Kidney capillary endothelial cell (primary cell): ENCODE measurements at places on chromosomes 2 and 18.

DNA sequence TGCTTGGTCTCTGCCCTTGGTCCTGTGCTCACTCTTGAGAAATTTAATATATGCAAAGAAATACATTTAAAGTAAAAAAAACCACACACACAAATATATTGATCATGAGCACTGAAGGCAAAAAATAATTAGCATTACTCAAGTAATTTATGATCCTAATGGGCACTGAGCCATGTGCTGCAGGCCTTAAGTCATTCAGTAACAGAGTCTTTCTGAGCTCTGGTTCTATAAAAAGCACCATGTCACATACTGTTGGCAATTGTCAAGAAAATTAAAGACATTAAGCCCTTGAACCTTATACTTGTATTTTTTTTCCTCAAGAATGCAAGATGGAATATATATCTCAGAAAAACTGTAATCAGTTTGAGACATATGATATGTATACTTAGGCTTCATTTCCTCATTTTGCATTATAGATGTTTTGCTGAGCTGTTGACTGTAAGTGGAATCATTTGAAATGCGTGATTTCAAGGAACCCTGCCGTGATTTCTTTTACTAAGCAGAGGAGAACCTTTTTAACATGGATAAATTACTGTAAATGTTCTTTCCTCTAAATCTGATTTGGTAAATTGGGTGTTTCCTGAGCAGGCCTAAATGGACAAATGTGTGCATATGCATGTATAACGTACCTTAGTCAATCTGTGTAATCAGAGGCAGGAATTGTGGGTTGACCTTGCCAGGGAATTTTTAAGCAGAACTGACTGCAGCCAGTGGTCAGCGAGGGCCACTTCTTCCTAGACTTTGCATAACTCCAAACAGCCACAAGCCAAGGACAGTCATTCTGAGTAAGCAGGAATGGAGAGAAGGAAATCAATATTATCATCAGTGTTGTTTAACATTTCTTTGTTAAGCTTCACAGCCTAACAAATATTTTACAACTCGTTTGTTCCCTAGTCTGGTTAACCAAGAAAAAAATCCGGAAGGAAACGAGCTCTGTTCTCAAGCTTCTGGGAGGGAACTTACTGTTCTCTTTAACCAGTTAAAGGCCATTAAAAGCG, 191.5 kb upstream of the ATP5MC3 start:
- no peak for DNase-seq

- peak; percentile 10 for DNase-seq
Observed at GRCh38 chr2:68466361-68466777, 725 bp downstream of the FBXO48 start.

GRCh38 chr2:21489080-21489479, 365.3 kb downstream of the TDRD15 start:
- no peak for DNase-seq

DNA sequence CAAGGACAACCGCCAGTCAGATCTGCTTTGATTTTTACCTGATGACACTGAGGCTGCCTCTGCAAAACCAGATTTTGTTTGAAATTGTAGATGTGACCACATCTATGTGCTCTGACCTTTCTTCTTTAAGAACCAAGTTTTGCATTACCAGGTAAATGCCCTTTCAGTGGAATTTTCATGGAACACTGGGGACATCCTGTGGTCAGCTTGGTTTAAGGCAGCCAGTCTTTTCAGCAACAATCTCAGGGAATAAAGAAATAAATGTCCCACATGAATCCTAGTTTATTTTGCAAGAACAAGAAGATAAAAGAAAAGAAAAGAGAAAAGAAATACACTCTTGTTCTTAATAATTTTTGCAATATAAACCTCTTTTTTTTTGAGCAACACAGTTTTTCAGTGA, 90.6 kb downstream of the POU3F3 start:
- no peak for DNase-seq

DNA sequence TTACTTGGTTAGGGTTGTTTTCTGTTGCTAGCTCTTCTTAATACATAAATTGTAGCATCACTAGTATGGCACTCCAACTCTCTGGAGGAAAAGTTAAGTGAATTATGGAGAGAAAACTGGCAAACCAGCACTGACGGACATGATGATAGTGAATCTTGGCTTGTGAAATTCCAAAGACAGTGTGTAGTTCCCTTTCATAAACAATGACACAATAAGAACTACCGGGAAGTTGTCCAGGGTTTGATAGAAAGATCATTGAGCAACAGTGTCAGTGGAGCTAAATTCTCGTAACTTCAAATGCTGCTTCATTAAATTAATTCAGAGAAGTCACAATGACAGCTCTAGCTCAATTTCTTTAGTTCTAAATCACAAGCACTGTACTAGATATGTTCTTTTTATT, 66.5 kb downstream of the RIT2 start:
- no peak for DNase-seq

DNA sequence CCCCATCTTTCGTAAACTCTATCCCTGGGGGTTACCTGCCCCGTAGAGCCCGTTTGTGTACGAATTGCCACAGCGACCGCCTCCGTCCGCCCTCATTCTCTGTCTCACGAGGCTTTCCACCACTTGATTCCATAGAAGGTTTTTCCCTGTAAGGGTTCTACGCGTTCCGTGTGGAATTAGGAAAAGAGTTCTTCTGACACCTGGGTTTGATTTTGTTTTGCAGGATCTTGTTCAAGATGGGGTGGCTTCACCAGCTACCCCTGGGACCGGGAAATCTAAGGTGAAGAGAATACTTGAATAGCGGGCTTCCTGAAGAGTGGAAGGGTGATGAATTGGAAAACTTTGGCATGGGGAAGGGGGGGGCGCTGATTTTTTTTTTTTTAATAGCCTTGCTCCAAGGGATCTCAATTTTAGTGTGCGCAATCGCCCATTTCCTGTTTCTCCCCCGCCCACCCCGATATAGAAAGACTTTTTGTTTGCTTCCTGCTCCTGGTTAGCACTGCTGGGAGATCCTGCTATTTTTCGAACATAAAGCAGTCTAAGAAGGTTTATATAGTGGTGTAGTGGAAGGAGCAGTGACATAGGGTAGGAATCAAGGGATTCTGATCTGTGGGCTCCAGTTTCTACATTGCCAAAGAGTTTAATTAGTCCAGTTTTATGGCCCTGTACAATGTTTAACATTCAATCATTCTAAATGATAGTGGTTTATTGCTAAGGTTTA, 564 bp downstream of the GCC2 start:
- peak; percentile 26 for DNase-seq

DNA sequence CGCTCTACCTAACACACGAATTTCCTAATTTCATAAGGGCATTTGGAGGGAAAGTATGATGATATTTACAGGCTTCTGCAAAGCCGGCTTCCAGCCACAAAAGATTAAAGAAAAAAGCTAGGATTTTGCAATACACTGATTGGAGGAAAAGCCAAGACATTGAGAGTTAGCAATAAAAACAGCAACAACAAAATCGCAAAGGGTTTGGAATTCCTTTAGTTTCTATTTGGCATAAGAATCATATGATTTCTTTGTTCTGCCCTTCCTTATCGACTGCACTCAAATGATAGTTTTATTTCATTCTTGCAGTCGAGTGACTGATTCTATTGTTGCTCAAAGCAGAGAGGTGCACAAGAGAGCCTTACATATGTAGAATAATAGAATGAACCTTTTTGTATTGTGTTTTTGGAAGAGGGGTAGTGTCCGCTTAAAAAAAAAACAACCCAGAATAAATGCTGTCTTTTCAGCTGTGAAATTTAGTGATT, 3.9 kb upstream of the ZNF532 start:
- no peak for DNase-seq

DNA sequence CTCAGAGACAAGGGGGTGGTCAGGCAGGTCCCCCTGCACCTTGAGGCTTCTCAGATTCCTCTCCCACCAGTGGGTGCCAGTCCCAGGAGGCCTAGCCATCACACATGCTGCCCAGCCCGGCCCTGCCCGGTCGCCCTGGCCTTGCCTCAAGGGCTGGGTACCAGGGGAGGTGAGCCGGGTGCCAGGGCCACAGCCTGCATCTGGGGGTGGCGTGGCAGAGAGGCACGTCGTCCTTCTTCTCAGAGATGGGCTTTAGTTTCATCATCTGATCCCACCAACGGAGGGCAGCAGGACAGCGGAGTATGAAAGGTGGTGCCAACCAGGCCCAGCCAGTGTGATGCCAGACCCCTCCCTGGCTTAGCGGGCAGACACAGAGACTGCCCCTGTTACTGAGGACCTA, 161.7 kb downstream of the TFCP2L1 start:
- DNase-seq, result no peak

- DNase-seq, result no peak
Observed at GRCh38 chr2:69734854-69735544, 6.9 kb upstream of the ANXA4 start.
